ENCODE measurements at places on chromosomes 3 and 15. TPM values are rescaled to one million over a fixed set of nuclear protein-coding genes. Genes with fewer than 3 reads are reported as not detected.

GRCh38 chr3:18900994-18901393 lies 247.3 kb upstream of the KCNH8 start:
- no peak overlapping the region for H3K4me3 ChIP-seq
- no peaks in the 10 kb centered on the region for H3K27me3 ChIP-seq
- no peaks in the 10 kb centered on the region for H3K4me1 ChIP-seq
- H3K27ac ChIP-seq: no peak overlapping the region
- no peaks in the 10 kb centered on the region for H3K36me3 ChIP-seq

DNA sequence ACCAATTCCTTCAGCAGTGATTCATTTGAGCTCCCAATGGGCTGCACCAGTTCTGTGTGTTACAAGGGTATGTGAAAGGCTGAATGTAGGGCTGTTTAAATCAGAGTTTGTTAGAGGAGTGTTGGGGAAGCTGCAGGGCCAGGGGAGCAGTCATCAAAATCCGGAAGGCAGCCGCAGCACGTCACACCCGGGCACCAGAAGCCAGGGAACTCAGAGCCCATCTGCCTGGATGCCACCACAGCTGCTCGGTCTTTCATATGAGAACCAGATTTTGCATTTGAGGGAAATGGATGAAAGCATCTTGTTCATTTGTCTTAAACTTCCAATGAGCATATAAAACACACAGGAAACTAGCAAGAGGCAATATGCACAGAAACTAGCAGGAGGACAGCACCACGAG lies 24.2 kb upstream of the NEO1 start:
- no peak for DNase-seq
- no peak overlapping the region for H3K27ac ChIP-seq
- no peaks in the 10 kb centered on the region for H3K36me3 ChIP-seq
- H3K27me3 ChIP-seq: no peaks in the 10 kb centered on the region
- no peaks in the 10 kb centered on the region for H3K4me1 ChIP-seq

DNA sequence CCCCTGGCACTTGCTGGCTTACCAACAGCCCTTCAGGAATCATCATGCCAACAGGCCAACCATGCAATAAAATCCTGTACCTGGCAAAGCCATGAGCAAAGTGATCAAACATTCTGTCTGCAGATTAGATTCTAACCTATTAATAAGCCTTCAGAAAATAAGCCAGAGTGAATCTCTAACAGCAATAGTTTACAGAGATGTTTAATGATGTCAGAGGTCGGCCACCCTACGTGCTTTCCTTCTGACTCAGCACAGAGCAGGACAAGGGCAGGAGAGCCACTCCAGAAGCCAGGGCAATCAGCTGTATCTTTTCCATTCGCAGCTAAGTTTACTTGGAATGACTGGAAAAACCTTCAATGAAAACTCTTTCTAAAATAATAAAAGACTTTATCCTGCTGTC lies 13.1 kb downstream of the COL8A1 start:
- no peak for DNase-seq
- no peaks in the 10 kb centered on the region for H3K36me3 ChIP-seq
- no peak overlapping the region for H3K4me3 ChIP-seq
- H3K4me1 ChIP-seq: no peaks in the 10 kb centered on the region

DNA sequence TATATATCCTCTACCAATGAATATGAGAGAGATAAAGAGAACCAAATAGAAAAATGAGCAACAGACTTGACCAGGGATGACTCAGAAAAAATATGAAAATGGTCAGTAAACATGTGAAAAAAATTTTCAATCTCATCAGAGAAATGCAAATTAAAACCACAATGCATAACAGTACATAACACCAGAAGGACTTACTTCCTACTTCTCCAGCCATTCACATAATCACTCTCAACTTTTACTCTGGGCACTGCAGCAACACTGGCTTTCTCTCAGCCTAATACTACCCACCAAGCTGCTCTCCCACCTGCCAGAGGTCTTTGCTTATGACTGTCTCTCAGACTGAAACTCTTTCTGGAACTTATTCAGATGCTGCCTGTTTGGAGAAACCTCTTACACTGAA lies 49.4 kb downstream of the DPH6 start:
- H3K4me3 ChIP-seq: no peak overlapping the region
- DNase-seq: no peak
- no peak overlapping the region for H3K27ac ChIP-seq
- H3K36me3 ChIP-seq: no peaks in the 10 kb centered on the region
- H3K27me3 ChIP-seq: no peaks in the 10 kb centered on the region

FMN1 gene
- total RNA-seq: 10.2 TPM

DNA sequence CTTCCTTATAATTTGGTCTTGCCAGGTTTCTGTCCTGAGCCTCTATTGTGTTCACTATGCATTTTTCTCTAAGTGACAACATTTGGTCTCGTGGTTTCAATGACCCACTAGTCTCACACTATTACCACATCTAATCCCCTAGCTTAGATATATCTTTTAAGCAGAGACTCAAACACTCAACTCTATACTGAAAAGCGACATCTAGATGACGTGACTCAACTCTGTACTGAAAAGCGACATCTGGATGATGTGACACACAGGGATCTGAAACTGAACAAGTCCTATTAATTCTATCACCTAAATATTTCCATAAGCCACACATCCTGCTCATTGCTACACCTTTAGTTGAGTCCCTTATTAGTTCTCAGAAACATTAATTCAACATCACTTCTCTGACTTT lies 141.7 kb upstream of the MBNL1 start:
- no peak overlapping the region for H3K27ac ChIP-seq
- no peaks in the 10 kb centered on the region for H3K36me3 ChIP-seq

GRCh38 chr3:196419386-196419785 lies 12.8 kb downstream of the UBXN7 start:
- H3K36me3 ChIP-seq: no peaks in the 10 kb centered on the region
- peaks cover 50% of the 10 kb centered on the region for H3K4me1 ChIP-seq
- no peak overlapping the region for H3K4me3 ChIP-seq
- no peaks in the 10 kb centered on the region for H3K27me3 ChIP-seq

DNA sequence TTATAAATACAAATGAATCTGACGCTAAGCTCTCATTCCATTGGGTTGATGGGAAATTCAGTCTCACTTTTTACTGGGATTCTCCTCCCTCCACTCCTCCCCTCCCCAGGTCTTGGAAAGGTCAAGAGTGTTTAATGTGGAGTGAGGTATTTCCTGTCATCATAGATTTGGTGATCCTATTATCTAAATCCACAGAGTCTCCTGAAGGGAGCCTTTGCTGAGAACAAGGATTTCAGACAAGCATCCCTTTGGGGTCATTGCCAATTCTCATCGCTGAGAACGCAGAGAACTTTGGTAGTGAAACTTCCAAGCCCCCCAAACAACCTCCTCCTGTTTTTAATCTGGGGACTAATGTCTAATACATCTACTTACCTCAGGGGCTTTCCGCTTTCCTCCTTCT lies 297.9 kb downstream of the OTOL1 start:
- H3K4me1 ChIP-seq: no peaks in the 10 kb centered on the region
- H3K4me3 ChIP-seq: no peak overlapping the region
- no peaks in the 10 kb centered on the region for H3K27me3 ChIP-seq

GRCh38 chr3:124263168-124263567 lies 271.2 kb upstream of the ROPN1 start:
- H3K36me3 ChIP-seq: no peaks in the 10 kb centered on the region
- H3K4me3 ChIP-seq: no peak overlapping the region
- H3K4me1 ChIP-seq: peaks cover 25% of the 10 kb centered on the region
- no peak for DNase-seq
- H3K27me3 ChIP-seq: no peaks in the 10 kb centered on the region

DNA sequence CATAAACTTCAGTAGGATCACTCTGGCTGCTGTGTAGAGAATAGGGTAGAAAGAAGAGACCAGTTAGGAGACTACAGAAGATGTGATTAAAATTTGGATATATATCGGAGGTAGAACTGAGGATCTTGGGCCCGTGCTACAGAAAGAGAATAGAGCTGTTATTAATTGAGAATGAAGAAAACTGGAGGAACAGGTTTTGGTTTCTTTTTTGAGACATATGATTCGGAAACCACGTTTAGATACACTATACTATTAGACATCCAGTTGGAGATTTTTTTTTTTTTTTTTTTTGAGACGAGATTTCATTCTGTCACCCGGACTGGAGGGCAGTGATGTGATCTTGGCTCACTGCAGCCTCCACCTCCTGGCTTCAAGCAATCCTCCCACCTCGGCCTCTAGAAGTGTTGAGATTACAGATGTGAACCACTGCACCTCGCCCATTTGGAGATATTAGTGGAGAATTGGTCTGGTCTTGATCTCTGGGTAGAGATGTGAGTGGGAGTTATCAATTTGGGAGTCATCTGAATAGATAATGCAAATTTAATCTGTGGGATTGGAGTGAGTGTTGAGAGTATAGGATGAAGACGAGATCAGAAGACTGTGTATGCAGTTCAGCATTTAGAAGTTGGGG lies 50.9 kb downstream of the TCF12 start:
- H3K4me3 ChIP-seq: no peak overlapping the region
- H3K36me3 ChIP-seq: no peaks in the 10 kb centered on the region
- no peak overlapping the region for H3K27ac ChIP-seq
- H3K4me1 ChIP-seq: peaks cover 20% of the 10 kb centered on the region
